ENCODE measurements at places on chromosomes 6 and 20.

DNA sequence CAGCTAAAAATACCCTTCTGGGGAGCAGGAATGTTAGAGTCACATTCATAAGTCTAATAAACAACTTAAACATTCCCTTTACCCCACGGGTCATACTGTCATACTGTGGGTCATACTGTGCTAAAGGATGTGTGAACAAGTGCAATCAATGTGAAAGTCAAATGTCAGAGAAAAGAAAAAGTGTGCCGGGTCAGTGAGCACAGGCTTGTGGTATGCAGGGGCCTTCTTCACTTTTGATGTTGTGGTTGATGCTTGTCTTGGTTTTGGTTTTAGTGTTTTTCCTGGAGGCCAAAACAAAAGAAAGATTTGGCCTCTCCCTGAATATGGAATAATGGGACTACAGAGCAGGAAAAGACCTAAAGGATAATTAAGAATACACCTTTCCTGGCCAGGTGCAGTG is 267.9 kb upstream of the PLN start:
- no peak for DNase-seq

GRCh38 chr20:59211208-59211765 is 47.7 kb downstream of the ZNF831 start:
- DNase-seq: no peak

GRCh38 chr6:77474286-77474956 is 11.1 kb upstream of the HTR1B start:
- DNase-seq: no peak

GRCh38 chr20:59300333-59301081 is at the start of gene EDN3:
EDN3 (plus strand) TSS chr20:59300611; CDS start chr20:59300813, 202 bp downstream.
- DNase-seq: no peak

GRCh38 chr6:15546591-15546990 is 116.2 kb downstream of the DTNBP1 start:
- no peak for DNase-seq

GRCh38 chr20:50221501-50222308 is 31.1 kb downstream of the CEBPB start:
- no peak for DNase-seq

DNA sequence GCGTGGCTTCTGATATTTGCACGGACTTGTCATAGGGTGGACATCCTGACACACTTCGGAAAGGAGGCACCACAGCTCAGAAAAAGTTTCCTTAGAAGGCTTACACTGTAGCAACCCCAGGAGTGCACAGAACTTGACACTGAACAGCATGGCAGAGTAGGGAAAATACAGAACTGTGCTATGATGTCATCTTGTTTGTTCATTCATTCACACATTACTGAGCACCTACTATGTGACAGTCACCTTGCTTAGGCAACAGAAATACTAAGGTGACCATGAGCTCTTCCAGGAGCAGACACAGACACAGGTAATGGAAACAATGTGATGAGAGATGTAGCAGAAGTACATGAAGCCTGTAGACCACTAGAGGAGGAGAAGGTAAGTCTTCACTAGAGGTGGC is 2.5 kb upstream of the PIGT start:
- DNase-seq: no peak

- no peak for DNase-seq
These were observed 354.4 kb upstream of the KCNQ5 start for GRCh38 chr6:72267470-72267869.

DNA sequence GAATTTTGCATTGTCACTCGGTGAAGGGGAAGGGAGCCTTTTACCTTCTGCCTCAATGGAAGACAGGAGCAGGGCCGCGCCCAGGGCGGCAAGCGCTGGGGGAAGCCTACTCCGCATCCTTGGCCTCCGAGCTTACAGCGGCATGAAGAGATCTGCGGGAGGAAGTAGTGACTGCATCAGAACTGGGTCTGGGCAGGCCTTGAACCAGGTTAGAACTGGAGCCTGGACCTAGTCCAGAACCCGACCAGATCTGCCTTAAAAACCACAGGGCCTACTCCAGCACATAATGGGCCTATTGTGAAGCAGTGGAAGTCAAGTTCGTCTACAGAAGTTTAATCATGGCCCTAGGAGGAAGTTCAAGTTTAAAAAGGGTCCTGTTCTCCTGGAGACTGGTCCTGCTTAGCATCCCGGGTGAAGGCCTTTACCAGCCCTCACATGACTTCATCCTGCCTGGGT is 3.1 kb downstream of the COL12A1 start:
- no peak for DNase-seq

DNA sequence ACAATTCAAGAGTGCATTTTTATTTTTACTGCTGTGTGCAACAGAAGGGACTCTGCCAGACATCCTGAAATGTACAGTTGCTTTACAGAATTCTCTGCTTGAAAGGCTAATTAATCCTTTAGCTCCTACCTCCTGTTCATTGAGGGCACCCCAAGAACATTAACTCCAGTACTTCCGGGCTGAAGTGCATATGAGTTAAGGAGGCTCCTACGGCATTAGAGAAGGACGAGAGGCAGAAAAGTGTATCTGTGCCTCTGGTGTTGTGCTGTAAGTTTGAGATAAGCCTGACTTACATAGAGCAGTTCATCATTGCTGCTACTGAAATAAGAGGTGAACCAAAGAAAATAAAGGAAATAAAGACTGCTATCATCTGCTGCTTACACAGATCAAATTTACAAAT is 609.3 kb upstream of the ADGRB3 start:
- DNase-seq: no peak

GRCh38 chr20:41714030-41714429 is 95.9 kb upstream of the CHD6 start:
- no peak for DNase-seq

DNA sequence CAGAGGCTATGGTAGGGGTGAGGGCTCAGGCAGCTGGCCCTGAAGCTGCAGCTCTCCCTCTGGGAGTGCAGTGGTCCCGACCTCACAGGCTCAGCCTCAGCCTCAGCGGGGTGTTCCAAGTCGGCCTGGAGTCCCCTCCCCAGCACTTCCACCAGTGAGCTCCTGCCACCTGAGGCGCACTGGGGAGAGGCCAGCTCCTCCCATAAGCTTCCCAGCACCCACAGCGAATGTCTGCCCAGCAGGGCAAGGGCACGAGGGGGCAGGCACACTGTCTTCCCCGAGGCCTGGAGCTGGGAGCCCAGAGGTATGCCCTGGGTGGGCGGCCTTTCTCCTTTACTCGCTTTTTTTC is 53.2 kb upstream of the SLCO4A1 start:
- no peak for DNase-seq

GRCh38 chr6:159079367-159079766 is 34.6 kb upstream of the TAGAP start:
- no peak for DNase-seq

DNA sequence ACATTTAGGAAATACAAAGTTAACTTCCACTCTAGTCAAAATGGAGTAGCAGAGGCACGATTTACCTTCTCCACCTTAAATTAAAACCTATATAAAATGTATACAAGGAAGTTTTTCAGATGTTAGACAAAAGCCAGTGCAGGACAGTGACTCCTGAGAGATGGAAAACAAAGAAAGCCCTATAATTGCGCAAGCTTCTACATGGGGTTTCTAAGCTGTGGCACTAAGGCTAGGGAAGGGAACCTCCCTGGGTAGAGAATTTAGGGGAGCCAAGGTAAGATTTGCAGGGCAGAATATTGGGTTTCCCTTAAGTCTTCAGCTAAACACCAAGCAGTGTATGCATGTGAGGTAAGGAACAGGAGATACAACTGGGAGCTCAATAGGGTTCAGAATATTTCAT is 18.5 kb upstream of the ZC3H12D start:
- no peak for DNase-seq

GRCh38 chr6:109008537-109009235 is 86.0 kb downstream of the SESN1 start:
- peak; percentile 33 for DNase-seq

DNA sequence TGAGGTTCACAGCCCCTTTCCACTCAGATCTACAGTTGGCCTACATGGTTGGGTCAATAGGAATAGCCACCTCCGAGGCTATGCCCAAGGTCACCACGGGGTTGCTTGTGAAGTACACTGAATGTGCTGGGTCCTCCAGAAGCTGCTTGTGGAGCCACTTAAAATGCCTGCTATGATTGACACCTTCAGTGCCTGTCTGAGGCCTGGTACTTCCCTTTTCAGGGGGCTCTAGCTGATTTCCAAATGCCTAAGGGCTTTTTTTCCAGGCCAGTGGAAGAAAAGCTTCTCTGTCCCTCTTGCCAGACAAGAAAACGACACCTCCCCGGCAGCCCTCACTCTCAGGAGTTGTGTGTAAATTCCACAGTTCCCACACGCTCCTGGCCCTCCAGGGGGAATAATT is 6.3 kb upstream of the NXT1 start:
- DNase-seq: no peak

GRCh38 chr6:28258877-28259777 is at the start of gene NKAPL:
NKAPL (plus strand) TSS chr6:28259297; CDS start chr6:28259372, 75 bp downstream.
- DNase-seq: peak; percentile 57

DNA sequence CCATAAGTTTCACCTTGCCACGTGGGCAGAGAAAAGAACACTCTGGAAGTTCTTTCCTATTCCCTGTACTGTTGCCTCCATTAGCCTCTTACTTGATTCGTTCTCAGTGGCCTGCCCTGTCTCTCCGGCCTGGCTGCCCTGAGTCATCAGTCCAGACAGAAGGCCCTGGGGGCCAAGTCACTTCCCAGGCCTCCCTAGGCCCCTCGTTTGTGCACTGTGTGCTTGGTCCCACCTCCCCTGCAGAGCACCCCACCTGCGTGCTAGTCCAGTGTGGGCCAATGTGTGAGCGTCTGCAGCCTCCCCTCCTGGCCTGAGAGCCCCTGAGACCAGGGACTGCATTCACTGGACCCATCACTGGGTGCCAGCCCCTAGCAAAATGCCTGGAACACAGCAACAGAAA is 191.2 kb upstream of the RREB1 start:
- DNase-seq: no peak

GRCh38 chr6:168015009-168015408 is 17.5 kb downstream of the KIF25 start:
- no peak for DNase-seq

DNA sequence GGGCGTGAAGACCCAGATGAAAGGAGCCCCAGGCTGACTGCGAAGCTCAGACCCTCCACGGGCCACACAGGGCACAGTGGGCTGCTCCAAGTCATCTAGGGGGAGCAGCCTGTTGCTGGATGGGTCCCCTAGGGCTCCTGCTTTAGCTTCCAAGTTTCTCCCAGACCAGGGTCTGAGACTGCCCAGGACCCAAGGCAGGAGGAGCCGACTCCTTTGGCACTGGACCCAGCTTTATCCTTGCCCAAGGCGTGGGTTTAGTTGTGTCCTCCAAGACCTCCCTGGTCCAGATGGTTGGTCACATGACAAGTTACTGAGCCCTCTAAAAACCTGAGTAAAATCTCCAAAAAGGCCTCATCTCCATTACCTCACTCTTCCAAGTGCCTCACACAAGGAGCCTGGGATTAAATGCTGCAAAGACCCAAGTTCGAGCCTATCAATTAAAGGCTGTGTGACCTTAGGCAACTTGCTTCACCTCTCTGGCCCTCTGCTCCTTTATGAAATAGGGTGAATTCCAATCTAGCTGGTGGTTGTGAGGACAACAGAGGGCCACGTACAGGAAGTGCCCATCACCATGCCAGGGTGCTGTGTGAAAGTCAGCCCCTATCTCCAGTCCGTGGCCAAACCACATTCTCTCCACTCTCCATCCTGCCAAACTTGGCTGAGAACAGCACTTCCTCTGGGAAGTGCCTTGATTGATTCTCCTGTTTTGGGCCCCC is 2.5 kb downstream of the NECAB3 start:
- no peak for DNase-seq

- no peak for DNase-seq
These were observed 13.9 kb downstream of the KCNK15 start for GRCh38 chr20:44759595-44759994.

DNA sequence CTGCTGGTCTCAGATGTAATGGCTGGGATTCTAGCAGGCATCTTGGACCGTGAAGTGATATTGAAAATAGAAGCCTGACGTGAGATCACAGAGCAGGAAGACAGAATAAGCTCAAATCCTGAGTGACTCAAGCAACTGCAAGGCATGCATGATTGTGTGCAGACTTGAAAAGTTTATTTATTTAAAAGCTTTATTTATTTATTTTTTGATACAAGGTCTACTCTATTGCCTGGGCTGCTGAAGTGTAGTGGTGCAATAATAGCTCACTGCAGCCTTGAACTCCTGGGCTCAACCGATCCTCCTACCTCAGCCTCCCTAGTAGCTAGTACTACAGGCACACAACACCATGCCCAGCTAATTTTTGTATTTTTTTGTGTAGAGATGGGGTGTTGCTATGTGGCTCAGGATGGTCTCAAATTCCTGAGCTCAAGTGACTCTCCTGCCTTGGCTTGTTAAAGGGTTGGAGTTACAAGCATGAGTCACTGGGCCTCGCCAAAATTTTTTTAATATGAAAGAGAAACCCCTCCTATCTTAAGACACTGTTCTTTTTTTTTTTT is 40.1 kb upstream of the RNF144B start:
- no peak for DNase-seq

GRCh38 chr20:61800359-61801064 is 265.2 kb downstream of the TAF4 start:
- DNase-seq: no peak

DNA sequence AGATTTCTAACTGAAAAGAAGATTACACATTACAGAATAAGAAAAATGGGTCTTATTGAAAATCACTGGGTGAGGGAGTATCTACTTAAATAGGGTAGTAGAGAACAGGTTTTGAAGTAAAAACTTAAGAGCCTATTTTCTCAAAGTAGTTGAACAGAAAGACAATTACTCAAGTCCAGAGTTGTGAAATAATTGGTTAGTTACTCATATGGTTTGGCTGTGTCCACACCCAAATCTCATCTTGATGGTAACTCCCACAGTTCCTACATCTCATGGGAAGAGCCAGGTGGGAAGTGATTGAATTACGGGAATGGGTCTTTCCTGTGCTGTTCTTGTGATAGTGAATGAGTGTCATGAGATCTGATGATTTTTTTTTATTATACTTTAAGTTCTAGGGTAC is 1035.3 kb upstream of the GJE1 start:
- no peak for DNase-seq

- no peak for DNase-seq
These were observed 29.8 kb downstream of the UST start for GRCh38 chr6:148776321-148777308.

GRCh38 chr6:150741633-150742200 is 123.8 kb upstream of the MTHFD1L start:
- peak; percentile 31 for DNase-seq

- DNase-seq: peak; percentile 79
These were observed at the start of gene DUSP22 for GRCh38 chr6:291697-292505. DUSP22 (plus strand) TSS chr6:292487; CDS start chr6:292540, 53 bp downstream.

DNA sequence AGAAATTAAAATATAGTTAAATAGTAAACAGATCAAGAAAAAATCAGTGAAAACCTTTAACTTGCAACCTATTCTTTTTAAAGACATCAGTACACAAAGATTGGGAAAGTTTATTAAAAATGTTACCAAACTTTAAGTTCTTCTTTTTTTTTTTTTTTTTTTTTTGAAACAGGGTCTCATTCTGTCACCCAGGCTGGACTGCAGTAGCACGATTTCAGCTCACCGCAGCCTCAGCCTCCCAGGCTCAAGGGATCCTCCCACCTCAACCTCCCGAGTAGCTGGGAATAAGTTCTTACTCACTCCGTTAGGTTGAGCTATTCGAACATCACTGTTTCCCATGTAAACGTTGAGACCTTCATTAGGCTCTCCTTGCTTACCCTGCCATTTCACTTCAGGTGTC is 5.6 kb downstream of the MAP3K5 start:
- no peak for DNase-seq
